CD4-positive, alpha-beta T cell treated with Interleukin-12 subunit alpha and Interleukin-12 subunit beta, for 1 hour (primary cell): ENCODE measurements at places on chromosomes 1 and 21.

DNA sequence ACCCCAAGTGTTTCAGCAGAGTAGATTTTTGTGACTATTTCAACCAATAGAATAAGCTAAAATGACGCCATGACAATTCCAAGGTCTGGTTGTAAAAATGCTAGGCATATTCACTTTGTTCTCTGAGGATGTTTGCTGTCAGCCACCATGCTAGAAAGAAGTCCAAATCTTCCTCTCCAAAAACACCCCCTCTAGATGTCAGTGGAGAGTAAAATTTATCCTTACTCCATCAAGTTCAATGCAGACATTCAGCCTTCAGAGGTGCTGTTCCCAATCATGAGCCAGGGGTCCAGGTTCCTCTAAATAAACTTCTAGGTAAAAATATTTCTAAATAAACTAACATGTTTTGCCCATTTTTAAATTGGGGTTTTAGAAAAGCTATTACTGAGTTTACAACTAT lies 395.4 kb upstream of the ADAMTS5 start:
- no peak for DNase-seq

DNA sequence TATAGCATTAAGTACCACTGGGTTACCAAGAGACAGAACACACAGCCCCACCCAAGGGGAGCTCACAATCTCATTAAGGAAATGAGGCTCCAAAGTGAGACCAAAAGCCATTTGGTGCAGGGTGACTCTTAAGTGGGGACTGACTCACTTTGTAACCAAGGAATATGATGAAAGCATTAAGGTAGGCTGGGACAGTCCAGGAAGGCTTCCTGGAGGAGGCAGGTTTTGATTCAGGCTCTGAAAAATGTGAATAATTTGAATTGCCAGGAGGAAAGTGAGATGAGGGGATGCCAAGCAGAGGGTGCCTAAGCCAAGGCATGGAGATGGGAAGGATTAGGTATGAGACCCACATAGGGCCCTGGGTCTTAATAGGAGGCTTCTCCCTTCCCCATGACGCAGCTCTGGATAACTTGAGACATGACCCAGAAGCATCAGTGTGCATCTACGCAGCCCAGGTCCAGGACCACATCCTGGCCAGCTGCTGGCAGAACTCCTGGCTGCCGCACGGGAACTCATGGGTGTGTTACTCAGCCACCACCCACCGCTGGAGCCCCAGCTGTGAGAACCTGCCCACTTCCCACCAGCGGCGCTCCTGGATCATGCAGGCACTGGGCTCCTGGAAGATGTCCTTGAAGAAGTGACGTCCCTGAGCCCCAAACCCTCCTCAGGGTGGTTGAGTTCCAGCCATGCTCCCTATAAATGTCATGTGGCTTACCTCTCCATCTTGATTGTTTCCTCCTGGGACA lies 5.9 kb upstream of the TTC4 start:
- no peak for DNase-seq

GRCh38 chr1:2783435-2784397 lies 17.8 kb downstream of the TTC34 start:
- DNase-seq = no peak

DNA sequence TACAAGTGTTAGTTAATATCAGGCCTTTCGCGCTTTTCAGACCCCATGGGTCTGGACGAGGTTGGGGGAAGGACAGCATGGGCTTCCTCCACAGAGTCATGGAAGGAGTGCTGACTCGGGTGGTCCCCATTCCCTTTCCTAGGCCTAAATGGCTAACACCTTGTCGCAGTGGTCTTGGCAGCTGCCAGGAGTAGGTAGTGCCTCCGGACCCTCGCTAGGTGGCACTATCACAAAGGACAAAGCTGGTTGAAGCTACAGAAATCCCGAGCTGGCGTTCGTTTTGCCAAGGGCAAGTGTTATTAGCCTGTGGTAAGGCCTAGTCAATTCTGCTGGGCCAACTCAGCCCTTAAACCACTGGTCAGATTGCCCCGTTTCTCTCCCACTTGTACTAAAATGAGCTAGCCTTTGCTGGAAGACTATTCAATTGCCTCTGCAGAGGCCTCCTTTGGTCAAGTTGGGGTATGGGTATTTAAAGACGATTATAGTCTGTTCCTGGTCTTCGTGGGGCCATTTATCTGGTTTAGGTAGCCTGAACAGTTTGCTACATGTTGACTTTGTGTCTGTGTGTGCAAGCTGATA lies 1.1 kb upstream of the UBE2Q1 start:
- peak; percentile 87 for DNase-seq

GRCh38 chr1:47942240-47942629 lies 55.0 kb downstream of the TRABD2B start:
- DNase-seq = no peak

- no peak for DNase-seq
Measured at GRCh38 chr1:241007668-241008067, 349.3 kb downstream of the RGS7 start.

GRCh38 chr1:179951383-179952144 lies 3.0 kb upstream of the CEP350 start:
- no peak for DNase-seq

DNA sequence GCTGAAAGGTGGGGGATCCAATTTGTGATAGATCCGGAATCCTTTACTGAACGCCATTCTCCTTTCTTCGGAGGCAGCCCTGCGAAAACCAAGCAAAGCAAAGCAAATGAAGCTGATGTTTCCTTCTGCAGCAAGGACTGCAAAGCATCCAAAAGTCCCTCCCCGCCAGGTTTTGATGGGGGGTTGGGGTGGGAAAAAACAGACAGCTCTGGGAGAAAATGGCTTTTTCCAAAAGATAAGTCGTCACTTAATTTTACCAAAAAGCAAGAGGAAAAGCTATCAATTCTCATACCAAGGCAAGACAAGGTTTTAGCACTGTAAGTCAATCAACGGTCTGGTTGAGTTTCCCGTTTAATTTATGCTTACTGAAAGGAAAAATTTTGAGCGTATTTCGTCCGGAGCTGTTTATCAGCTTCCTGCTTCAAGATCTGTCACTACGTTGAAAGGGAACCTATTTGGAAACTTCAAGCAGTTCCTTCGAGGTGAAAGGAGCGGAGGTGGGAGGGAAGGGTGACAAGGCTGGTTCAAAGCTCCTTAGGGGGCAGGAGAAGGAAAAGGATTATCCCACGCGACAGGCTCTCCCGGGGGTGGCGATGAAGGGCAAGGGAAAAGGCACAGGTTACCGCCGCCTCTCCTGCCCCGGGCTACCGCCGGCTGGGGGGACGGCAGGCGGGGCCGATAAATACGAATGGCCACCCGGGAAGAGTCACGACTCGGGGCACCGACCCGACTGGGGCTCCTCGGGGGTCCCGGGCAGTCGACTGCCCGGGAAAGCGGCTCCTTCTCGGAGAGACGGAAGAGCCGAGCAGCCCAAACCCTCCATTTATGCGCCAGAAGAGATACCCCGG lies 750 bp downstream of the SYNJ1 start:
- DNase-seq = peak; percentile 19

DNA sequence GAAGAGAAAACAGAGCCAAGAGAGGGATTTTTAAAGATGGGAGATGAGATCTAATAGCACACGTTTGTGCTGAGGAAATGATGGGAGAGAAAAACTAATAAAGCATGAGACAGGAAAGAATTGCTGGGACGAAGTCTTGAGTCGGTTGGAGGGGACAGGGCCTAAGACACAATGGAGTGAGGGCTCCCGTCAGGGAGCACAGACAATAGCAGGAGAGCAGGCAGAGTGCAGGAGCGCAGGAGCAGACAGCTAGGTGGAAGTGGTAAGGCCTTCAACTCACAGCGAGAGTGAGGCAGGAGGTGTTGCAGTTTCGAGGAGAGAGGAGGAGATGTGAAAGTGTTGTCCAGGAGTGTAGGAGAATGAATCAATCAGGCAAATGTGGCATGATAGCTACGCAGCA lies 59.9 kb upstream of the SOX13 start:
- no peak for DNase-seq

- DNase-seq = no peak
Measured at GRCh38 chr1:219347921-219348391, 174.3 kb downstream of the LYPLAL1 start.
